ENCODE measurements at places on chromosomes 5 and 9.

- no peak for DNase-seq
Measured at GRCh38 chr5:167296661-167297060, 994.8 kb upstream of the WWC1 start.

DNA sequence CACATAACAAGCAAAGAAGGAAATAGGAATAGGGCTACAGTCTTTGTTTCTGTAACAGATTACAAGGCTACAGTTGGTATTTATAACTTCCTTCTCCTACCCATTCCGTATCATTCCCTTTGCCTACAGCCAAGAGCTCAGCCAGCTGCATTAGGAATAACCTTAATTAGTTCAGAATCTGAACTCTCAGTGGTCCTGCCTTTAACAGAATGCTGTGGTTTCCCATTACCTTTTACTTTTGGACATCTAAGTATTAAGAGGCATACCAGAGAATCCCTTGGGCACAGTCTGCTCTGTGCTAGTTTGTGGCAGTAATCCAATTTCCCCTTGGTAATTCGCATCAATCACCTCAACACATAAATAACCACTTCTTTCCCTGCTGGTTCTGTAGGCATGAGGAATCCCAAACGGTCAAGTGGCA is 44.2 kb downstream of the PKD2L2 start:
- DNase-seq: no peak

- no peak for DNase-seq
Measured at GRCh38 chr9:104144336-104144735, 50.2 kb downstream of the SMC2 start.

- no peak for DNase-seq
Measured at GRCh38 chr9:134962973-134963364, 45.3 kb upstream of the FCN1 start.

- no peak for DNase-seq
Measured at GRCh38 chr5:84130006-84130580, 254.6 kb downstream of the EDIL3 start.
